ENCODE measurements at places on chromosomes 7 and 10. TPM values are rescaled to one million over a fixed set of nuclear protein-coding genes. Genes with fewer than 3 reads are reported as not detected.

Gene ZNF727
- polyA plus RNA-seq: not detected

Gene TUBAL3
- 0.38 TPM for polyA plus RNA-seq

DNA sequence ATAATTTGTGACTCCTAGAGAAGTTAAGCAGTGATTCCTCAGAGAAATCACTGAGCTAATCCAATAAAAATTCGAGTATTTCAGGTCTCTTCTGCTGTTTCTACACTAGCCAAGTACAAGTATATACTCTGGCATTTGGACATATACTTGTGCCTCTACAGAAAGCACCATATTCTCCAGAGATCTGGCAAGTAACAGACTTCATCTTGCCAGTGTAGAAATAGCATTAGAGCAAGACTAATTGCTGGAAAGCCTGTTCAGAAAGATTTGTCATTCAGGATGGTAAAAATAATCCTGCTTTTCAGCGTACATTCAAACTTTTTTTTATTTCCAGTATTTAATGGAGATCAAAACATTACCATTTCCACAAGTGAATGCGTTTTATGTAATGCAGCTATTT lies 410.8 kb upstream of the ETV1 start:
- DNase-seq: no peak

Gene NPC1L1
- 2.4 TPM for polyA plus RNA-seq

DNA sequence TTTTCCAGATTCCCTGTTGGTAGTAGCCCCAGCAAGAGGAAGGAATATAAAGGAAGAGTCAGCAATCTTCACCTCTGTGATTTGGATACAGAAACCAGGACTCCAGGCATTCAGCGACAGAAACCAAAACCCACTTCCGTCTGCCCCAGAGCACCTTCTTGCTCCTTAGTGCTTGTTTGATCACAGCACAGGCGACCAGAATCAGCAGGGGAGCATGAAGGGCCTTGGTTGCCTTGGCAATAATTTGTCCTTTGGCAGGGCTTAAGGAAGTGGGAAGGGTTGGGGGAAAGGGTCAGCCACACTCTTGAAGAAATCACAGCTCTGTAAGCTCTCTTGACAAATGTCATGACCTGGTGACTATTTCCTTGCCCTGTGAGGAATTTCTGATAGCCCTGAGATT lies 379.6 kb downstream of the OTUD1 start:
- DNase-seq: no peak

All from right renal pelvis (tissue), 4 donors.